Cortex of kidney (tissue), 1 donor: ENCODE measurements at places on chromosomes 4 and X.

DNA sequence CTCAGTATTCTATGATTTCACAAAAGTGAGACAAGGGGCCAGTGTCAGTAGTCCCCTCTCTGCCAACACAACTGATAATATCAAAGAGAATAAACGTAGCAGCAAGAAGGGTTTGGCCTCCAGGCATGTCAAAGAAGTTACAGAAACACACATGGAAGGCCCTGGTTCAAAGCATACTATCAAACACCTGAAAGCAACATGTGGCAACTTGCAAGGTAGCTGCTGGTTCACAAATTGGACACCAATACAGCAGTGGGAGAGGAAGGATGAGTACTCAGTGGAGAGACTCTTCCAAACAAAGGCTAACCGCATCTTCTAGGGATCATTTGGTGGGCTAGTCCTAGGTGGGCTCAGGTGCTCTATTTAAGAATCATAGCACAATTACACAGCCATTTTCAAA is 74.9 kb upstream of the MAOA start:
- no peak for DNase-seq

GRCh38 chr4:105544520-105545286 is 7.7 kb upstream of the ARHGEF38 start:
- no peak for DNase-seq

GRCh38 chr4:102390438-102390837 is 45.2 kb upstream of the SLC39A8 start:
- DNase-seq = no peak

DNA sequence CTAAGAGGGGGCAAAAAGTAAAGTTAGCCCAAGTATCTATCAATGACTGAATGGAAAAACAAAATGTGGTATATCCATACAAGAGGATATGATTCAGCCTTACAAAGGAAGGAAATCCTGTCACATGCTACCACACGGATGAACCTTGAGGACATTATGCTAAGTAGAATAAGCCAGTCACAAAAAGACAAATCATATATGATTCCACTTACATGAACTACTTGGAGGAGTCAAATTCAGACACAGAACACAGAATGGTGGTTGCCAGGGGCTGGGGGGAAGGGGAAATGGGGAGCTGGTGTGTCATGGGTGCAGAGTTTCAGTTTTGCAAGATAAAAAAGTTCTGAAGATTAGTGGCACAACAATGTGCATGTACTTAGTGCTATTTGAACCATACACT is 101.8 kb downstream of the SH3KBP1 start:
- no peak for DNase-seq

GRCh38 chr4:37439809-37440474 is 195.4 kb downstream of the NWD2 start:
- DNase-seq = no peak

- no peak for DNase-seq
Observed at GRCh38 chr4:87882321-87882720, 49.6 kb downstream of the MEPE start.

DNA sequence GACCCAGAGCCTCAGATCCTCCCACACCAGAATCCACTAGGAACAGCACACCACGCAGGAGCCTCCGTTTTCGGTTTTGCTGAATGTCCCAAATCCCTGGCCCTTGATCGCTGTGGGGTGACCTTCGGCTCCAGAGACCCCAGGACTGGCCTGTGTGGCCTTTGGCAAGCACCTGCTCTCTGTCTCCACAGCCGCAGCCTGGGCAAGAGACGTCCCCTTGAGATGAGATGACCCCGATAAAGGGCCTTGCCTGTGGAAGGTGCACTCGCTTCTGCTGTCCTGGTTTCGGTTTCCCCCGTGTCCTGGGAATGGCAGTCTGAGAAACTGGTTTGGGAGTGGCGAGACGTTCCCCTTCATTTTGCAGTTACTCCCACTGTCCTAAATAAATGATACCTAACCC is 9.6 kb downstream of the PSAPL1 start:
- no peak for DNase-seq

- no peak for DNase-seq
Observed at GRCh38 chr4:109996526-109996925, 83.8 kb downstream of the EGF start.

DNA sequence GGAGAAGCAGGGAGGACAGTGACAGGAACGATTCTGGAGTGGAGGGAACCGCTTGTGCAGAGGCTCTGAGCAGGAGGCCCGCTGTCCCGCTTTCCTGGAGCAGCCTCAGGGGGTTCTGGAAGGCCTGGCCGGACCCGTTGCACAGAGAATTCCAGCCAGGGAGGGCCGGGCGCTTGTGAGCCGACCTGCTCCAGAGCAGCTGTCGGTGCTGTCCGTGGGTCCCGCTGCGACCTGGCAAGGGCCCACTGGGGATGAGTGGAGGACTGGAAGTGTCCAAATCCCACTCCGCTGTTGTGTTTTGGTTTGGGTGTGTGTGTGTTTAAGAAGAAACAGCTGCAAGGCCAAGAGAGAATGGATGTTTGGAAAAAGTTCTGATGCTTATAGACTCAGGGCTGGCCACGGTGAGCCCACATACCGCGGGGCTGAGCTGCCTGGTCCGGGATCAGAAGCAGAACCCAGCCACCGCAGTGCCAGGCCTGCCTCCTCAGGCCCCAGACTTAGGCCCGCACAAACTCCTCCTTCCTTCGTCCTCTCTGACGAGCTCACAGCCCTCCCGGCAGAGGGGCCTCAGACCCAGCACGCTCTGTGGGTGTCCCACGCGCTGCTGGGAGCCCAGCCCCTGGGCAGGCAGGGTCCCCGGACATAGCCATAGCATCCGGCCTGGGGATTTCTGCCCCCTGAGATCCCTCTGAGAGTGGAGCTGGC is 73.9 kb downstream of the HTRA3 start:
- DNase-seq = no peak

DNA sequence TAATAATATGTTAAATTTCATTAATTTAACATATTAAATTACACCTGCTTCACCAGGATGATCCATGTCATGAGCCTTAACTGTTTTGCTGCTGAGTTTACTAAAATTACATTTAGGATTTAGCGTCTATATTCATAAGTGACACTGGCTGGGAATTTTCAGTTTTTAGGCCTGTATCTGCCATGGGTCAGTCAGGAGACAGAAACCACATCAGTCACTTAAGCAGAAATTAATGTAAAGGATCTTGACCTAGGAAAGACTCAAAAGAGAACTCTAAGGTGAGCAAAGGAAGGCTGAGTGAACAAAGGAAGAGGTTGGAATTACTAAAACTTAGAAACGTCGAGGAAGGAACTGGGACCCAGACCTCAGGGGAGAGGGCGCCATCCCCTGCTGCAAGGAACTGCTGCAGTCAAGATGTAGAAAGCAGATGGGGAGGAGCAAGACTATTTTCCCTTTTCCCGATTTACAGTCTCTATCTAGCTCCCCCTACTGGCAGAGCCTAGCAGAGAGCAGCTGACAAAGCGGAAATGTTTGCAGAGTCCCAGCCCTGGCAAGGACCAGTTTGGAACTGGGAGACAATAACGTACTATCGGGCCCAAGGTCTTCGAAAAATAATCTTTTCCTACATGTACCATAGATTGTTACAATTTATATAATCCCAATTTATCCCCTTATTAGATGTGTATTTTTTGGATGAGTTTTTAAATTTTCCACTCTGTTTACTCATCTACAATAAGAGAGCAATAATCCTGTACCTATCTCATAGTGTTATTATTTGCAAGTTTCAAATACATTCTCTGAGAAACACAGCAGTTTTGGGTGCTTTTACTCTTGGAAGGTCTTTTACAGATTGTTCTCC is 22.6 kb upstream of the RBBP7 start:
- DNase-seq = no peak

DNA sequence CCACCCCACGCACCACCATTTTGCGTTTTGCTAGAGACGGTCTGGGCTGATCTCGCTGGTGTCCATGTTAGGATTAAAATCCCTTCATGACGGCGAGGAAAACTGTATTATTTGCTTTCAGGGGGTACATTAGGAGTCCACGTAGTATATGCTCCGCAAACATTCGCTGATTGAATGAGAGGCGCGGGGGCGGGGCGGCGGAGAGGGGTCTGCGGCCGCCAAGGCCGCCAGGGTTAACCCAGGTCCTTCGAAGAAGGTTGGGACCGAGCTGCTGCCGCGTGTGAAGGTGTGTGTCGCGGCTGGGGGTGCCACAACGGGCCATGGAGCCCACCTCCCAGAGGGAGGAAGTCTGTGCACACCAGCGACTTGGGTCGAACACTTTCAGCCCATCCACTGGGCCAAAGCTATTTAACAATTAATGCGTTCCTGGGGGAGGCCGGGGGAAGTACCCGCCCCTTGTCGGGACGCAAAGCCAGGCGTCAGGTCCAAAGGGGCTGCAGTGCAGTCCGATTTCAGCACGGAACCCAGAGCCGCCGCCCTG is 6.4 kb upstream of the PITX2 start:
- no peak for DNase-seq

DNA sequence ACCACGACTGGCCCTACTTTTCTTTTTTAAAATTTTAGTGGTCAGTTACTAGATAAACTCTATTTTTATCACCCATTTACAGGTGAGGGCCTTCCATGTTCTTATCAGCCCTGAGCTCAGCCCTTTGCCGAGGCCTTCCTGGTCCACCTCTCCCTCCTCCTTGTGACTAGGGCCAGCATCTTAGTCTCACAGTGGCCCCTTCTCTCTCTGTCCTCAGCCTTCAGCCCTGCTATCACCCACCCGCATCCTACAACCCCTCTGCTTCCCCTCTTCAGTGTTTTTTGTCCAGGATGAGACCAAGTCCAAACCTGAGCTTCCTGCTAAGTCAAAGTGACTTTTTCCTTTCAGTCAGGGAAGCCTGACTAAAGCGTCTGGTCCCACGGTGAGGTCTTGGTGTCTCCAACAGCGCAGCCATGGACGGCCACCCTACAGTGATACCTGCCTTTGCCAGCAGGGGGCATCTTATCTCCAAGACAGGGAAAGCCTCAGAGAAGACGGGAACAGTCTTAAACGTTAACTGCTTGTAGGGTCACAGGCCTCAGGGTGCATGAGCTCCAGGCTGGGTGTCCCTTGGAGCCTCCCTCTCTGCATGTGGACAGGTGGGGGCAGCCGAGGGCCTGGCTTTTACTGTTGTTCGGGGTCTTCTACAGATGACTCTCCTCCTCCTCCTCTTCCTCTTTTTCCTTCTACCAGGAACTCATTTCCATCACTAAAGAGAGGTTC is 11.7 kb upstream of the GAGE10 start:
- DNase-seq = no peak

GRCh38 chrX:119381349-119381944 is 17.7 kb upstream of the SLC25A43 start:
- no peak for DNase-seq

DNA sequence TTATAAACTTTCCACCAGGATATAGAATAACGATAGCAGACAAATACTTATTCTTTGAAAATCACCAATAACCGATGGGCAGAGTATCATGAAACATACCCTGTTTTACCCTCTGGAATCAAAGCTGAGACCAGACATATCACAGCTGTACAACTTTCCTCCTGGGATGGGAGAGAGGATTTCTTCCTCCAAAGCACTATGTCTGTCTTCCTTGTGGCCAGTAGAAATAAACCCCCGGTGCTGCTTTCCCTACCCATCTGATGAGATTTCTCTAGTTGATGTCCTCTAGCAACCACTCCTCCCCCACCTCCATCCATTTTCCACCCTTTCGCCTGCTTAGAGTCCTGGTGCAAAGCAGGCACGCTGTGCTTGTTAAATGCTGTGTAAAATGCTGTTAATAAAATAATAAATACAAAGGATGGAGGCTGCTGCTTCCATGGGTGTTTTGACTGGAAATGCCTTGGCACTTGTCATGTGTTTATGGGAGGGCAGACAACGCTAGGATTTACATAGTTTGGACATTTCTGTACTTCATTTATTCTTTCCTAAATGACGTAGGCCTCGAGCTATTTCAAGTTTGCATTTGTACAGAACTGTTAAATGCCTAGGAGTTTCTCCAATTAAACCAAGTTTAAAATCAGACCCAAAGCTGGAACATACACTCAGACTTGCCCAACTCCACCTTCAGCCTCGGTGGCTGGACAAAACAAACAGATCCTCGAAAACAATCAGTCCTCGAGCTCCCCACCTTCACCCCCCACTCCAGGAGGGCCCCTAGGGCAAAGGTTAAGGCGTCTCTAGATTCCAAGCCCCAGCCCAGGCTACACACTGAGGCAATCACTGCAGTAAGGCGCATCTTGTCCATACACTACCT is 10.1 kb downstream of the BCOR start:
- no peak for DNase-seq

DNA sequence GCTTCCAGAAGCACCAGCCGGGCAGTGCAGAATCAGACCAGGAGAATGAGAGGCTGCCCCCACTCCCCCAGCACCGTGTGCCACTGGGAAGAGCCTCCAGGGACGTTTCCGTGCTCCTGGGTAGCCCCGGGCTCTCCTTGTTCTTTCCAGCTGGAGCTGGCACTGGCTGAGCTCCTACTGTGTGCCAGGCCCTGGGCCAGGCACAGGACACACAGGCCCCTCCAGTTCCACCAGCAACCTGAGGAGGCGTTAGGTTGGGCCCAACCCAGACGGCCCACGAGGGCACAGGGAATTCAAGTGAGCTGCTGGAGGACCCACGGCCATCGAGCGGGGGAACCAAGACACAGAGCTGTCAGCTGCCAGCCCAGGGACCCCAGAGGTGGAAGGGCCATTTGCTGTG is 15.9 kb upstream of the ADRA2C start:
- DNase-seq = no peak

GRCh38 chr4:4568806-4569427 is 27.1 kb upstream of the STX18 start:
- no peak for DNase-seq

DNA sequence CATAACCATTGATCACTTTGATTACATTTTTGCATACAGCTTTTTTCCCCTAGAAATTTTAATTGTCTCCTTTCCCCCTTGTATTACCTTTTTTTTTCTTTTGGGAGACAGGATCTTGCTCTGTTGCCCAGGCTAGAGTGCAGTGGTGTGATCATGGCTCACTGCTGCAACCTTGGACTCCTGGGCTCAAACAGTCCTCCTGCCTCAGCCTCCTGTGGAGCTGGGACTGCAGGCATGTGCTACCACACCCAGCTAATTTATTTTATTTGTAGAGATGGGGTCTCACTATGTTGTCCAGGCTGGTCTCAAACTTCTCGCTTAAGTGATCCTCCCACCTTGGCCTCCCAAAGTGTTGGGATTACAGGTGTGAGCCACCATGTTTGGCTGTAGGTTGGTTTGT is 47.0 kb downstream of the ZFX start:
- no peak for DNase-seq

DNA sequence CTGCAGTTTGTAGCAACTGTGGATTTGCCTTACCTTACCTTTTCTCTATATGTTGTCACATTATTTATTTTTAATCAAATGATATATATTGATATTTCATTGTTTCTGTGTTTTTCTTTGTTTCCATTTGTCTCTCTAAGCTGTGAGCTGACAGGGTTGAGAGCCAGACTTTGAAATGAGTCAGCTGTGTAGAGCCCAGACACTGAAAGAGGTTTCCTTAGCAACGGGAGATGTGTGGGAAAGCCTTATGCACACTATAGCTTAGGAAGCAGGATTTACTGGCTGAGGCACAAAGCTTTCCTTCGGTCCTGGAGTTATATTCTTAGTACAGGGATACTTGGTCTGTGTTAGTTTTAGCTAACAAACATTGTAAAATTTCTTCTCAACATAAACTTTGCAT is 192.2 kb downstream of the FGF13 start:
- no peak for DNase-seq

GRCh38 chr4:71338846-71339593 is at the start of gene SLC4A4:
SLC4A4 (plus strand) TSS chr4:71339020.
- DNase-seq = no peak
